ENCODE measurements at places on chromosomes 2 and 18.

GRCh38 chr2:97844311-97844859, 131.0 kb downstream of the ZAP70 start:
- DNase-seq = no peak

DNA sequence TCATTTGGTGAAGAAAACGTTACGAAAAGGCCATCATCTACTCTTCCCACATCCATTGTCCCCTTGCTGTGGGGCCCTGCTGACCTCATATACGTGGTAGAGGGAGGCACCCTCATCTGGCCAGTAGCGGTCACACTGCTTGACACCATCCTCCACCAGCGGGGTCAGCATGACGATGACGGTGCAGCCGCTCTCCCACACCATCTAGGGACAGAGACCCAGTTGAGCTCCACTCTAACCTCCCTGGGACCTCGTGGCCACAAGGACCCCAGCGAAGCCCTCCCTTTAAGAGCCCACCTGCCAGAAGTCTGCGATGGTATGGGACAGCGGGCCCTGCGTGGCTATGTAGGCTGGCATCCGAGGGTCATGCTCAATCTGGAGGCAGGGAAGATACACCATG, 13.1 kb downstream of the PTPRN start:
- no peak for DNase-seq

GRCh38 chr2:225512876-225513540, 113.5 kb downstream of the NYAP2 start:
- DNase-seq = no peak

DNA sequence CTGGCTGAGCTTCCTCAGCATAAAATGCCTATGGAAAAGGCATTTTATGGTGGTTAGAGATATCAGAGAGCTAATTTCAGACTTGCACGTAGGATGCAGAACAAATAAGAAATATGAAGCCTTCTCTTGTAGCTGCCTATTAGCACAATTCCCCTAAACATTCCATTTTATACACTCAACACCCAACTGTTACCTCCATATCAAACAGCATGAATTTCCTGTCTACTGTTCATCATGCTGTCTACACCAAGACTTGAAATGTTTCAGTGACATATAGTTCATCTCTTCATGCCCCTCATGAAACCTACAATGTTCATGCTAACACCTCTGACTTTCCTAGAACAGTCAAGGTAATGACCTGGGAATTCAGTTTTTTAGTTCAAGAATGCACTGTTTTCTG, 249.9 kb downstream of the PIEZO2 start:
- no peak for DNase-seq

DNA sequence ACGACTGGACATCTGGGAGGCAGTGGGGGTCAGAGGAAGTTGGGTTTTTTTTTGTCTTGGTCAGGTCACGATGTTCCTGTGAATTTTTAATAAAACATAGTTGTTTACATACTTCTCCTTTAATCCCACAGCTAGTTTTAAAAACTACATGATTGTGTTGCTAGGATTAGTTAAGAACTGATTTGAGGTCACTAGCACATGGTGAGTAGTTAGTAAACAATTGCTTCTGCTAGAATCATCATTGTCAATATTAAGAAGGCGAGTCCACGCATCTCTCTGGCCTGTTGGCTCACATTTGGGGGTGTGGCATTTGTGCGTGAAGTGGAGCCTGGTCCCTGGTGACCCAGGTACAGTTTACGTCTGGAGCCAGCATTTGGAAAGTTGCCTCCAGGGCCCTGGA, 59.4 kb downstream of the AGAP1 start:
- no peak for DNase-seq

- DNase-seq = no peak
Observed at GRCh38 chr2:106068451-106068850, 125.7 kb downstream of the UXS1 start.

GRCh38 chr18:26821181-26821580, 44.3 kb downstream of the AQP4 start:
- DNase-seq = no peak

DNA sequence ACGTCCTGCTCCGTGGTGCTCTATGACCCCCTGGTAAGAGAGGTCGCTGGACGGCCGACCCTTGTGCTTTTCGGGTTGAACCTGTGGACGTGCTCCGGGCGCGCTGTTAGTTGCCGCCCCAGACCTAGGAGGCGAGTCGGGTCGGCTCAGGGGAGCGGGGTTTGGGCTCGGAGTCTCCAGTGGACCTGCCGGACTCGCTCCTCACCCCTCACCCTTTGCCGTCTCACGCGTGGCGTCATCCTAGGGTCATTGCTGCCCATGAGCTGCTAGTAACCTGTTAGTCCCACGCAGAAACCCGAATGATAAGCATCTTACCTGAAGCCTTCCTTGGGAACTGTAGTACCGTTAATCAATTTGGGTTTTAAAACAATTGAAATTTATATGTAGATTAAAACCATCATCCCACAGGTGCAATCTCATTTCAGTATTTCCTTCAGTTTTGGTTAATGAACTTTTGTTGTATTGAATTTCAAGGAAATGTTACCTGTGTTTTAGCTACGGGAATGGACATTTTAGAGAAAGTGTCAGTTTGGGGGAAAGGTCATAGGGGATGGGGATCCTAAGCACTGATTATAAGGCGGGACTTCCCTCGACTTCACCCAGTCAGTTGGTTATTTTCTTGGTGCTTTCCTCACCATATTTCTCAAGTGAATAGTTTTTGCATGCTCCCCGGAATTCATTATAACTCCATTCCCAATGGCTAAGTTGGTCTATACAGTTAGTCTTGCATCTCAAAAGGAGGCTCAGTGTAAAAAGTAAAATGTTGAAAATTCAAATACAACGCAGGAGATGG, 536 bp downstream of the ELP2 start:
- no peak for DNase-seq

- DNase-seq = no peak
Observed at GRCh38 chr2:4908461-4908860, 783.7 kb upstream of the SOX11 start.

DNA sequence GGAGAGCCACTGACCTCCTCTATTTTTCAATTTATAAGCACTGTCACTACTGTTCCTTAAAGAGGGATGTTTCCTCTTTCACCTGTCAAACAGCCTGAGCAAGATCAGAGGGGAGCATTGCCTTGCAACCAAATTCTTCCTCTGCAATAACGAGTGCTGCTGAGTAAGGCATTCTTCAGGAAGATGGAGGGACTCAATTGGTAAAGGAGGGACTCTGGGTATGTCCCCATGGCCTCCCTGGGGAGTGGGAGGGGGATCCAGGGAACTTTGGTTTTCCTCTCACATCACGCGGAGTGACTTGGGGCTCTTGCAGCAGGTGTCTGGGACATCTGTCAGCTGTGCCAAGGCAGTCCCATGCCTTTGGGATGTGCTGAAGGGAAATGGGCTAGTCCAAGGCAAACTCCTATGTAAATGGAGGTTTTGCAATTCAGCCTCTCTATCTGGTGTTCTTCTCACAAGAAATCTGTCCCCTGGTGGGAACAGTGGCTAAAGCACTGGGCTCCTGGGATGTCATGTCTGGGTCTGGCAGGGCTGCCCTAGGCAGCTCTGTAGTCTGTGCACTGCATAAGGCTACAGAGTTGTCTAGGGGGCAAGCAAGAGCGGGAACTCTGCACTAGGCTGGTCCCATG, 14.4 kb upstream of the HES6 start:
- no peak for DNase-seq

- DNase-seq = no peak
Observed at GRCh38 chr18:3914833-3915610, 465.1 kb downstream of the TGIF1 start.

DNA sequence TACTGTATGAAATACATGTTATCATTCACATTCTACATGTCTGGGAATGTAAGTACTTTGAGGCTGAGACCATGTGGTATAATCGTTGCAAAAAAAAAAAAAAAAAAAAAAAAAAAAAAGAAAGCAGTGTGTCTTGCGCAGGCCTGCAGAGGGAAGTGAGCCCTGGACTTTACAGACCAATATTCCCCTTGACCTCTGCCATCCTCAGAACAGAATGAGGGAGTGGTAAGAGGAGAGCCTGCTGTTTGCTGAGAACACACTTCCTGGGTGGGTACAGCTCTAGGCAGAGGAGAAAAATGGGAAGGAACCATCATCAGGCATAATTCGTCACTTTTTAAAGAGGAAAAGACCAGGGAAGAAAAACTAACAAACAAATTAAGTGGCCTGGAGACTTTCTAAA, 28.8 kb upstream of the TBC1D8 start:
- no peak for DNase-seq

DNA sequence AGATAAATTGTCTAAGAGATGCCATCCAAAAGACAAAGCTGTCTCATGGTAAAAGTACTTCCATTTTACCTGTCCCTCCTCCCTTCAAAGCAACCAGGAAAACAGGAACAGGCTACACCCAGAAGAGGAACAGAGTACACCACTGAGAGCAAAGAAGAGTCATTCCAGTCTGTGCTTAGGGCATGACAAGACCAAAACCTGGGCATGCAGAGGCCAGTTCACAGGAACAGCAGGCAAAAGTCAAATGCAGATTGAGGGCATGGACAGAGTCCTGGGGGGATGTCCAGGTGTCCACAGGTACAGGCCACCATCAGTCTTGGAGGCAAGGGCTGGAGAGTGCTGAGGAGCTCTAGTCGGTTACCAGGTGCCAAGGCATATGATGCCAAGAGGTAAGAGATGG, 23.7 kb downstream of the PLEK start:
- no peak for DNase-seq

DNA sequence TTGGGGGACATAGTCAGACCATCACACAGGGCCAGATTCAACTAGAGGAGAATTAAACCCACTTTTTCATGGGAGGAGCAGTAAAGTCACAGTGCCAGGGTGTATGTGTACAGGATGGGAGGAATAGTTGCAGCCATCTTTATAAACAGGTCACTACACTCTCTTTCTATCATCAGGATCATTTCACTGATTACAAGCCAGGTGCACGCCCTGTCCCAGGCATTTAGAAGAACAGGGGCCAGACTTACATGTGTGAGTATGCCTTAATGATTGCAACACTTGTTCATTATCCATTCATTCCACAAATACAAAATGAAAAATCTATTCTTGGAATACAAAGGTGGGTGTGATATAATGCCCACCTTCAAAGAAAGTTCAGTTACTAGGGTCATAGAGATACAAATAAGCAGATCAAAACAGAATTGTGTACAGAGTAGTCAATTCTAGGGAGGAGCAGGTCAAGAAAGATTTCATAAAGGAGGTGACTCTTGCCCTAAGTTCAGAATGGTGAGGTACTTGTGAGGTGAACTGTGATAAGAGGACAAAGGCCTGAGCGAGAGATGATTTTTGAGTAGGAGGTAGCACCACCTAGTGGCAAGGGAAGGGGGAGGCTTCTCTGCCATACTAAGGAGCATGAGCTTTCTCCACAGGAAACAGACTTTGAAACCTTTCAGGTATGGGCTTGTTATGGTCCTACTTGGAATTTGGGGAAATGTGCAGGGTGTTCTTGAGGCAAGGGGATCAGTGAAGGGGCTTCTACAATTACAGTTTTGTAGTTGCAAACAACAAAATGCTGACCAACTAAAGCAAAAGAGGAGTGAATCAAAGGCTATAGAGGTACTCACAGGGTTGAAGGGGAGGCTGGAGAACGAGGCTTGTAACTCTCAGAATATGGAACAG, 156.3 kb downstream of the SUCLG1 start:
- DNase-seq = peak; percentile 58

GRCh38 chr2:103289105-103289725, 527.4 kb downstream of the TMEM182 start:
- DNase-seq = no peak

DNA sequence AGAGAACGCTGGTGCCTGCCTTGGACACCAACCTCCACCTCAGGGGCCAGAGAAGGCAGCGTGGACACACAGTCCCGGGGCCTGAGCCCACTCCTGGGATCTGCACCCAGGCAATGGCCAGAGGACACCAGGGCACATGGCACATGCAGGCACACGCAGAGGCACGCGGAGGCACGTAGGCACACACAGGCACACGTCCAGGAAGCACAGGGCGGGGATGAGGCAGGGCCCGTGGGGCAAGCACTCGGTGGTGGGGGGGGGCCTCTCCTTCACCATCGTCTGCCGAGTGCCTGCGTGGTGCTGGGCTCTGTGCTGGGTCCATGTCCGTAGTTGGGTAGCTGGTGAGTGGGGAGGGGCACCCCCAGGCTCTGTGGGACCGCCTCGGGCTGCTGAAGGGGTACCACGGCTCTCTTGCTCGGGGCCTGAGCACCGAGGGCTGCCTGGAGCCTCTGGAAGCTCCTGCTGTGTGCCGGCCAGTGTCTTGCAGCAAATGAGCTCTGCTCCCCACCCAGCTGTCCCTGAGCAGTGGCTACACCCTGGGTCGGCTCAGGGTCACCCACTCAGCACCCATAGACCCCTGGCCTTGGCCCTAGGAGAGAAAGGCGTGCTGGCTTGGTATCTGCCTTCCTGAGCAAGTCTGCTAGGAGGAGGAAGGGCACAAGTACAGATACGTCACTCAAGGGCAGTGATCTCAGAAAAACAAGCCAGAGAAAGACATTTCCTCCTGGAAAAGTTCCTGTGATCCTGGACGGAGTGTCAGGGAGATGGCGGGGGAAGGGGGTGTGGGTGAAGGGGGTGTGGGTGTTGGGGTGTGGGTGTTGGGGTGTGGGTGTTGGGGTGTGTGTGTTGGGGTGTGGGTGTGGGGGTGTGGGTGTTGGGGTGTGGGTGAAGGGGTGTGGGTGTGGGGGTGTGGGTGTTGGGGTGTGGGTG, 26.4 kb downstream of the RTP5 start:
- peak; percentile 74 for DNase-seq

GRCh38 chr18:8379187-8379941, 229.9 kb upstream of the RAB12 start:
- DNase-seq = no peak

DNA sequence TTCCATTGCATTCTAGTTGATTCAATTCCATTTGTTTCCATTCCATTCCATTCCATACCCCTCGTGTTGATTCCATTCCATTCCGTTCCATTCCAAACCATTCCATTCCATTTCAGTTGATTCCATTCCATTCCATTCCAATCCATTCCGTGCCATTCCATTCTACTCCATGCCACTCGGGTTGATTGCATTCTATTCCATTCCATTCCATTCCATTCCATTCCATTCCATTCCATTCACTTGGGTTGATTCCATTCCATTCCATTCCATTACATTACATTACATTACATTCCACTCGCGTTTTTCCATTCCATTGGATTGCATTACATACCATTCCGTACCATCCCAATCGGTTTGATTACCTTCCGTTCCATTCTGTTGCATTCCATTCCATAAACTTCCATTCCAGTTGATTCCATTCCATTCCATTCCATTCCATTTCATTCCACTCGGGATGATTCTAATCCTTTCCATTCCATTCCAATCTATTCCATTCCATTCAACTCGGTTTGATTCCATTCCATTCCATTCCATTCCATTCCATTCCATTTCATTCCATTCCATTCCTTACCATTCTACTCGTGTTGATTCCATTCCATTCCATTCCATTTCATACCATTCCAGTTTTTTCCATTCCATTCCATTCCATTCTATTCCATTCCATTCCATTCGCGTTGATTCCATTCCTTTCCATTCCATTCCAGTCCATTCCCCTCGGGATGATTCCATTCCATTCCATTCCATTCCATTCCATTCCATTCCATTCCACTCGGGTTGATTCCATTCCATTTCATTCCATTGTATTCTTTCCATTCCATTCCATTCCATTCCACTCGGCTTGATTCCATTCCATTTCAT, 1140.4 kb downstream of the RPIA start:
- no peak for DNase-seq

GRCh38 chr2:11698009-11698922, 28.3 kb upstream of the NTSR2 start:
- peak; percentile 34 for DNase-seq

Measured in body of pancreas (tissue), 4 donors.